ENCODE measurements at places on chromosomes 2 and 18. TPM values are rescaled to one million over a fixed set of nuclear protein-coding genes. Genes with fewer than 3 reads are reported as not detected.

Gene CHRND
- not detected for total RNA-seq

Gene CAPN14
- total RNA-seq = 0.26 TPM

- DNase-seq = no peak
These were observed 108.0 kb upstream of the SALL3 start for GRCh38 chr18:78871618-78872017.

DNA sequence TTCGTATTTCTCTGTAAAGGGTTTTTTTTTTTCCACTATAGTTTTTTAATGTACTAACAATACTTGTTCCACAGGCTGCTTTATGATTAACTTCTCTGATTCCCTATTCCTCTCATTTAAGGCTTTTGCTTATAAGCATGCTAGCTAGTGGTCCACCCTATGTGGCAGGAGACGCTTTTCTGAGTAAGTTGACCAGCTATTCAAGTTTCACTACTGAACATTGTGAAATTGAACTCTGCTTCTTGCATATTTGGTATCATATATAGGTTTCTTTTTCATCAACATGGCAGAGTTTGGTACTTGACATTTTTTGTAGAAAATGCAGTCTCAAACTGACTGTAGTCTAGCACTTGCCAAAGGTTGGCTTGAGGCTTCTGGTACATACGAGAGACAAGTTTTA is 74.2 kb downstream of the OTX1 start:
- DNase-seq = no peak

- no peak for DNase-seq
These were observed 154.3 kb downstream of the EIPR1 start for GRCh38 chr2:3223080-3223923.
